ENCODE measurements at places on chromosomes 2 and 18.

DNA sequence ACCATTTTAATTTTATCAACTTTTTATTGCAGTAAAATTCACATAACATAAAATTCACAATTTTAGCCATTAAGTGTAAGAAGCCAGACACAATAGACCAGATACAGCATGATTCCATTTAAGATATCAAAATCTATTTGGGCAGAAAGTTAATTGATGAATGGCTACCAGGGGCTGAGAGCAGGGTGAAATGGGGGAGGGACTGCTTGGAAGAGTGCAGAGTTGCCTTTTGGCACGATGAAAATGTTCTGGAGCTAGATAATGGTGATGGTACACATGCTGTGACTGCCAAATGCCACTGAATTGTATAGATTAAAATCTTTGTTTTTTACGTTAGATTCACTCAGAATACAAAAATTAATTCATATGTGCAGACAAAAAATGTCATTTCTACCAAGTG is 289.3 kb upstream of the HNMT start:
- no peak for DNase-seq

DNA sequence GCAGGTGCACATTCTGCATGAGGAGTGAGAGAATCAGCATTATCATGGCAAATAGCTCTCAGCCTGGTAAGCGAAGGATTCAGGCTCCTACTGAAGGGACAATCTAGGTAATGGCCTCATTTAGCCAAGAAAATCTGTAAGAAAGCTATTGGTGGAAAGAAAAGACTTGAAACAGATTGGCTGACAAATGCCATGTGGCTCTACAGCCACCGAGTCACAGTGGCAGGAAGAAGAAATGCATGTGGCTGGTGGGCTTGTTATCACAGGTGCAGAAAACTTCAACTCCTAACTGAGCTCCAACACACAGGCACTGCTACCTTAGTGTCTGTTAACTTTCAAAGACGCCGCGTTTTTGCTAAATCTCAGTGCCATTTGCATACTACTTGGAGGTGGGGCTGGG is 60.6 kb upstream of the REV1 start:
- DNase-seq: no peak

DNA sequence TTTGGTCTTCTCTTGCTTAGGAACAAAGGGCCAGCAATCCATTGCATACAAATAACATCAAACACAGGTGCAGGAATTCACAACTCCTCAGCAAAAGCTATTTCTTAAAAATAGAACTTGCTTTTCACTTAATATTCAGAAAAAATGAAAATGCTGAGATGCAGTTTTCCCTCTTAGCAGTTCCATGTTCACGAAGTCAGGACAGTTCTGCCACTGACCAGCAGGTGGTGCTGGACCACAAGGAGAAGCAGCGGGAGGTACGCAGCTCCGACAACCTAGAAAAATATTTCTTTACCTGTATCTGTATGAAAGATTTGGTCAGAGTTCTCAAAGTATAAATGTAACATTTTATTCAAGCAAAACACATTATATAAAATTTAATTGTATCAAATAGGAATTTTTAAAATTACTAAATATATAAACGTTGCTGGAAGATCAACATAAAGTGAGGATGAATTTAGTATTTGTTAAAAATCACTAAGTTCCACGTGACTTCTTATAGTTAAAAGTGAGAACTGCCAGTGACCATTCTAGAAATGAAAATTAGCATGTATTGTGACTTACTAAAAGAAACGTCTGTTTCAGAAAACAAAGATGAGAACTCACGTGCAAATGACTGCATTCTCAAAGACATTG is 48.8 kb downstream of the ADNP2 start:
- DNase-seq: peak; percentile 80

- DNase-seq: no peak
Observed at GRCh38 chr2:144409241-144409640, 110.7 kb downstream of the ZEB2 start.

GRCh38 chr18:48412339-48412929 is 3.3 kb upstream of the ZBTB7C start:
- DNase-seq: peak; percentile 56

DNA sequence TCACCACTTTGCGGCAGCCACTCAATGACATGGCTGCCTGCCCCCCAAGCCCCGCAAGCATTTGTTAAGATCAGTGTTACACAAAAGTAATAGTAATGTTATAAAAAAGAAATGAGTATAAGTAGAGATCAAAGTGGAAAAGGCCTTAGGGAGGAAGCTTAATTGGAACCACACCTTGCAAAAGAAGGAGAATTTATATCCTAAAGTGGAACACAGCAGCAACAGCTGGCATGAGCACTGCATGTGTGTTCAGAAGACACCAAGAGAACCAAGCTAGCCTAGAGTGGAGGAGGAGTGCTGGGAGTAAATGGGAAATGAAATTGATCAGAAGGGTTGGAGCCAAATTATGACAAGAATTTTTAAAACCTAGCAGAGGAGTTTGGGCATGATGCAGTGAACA is 73.1 kb upstream of the STK17B start:
- no peak for DNase-seq

- peak; percentile 59 for DNase-seq
Observed at GRCh38 chr2:28594332-28595108, 98.7 kb downstream of the PLB1 start.

DNA sequence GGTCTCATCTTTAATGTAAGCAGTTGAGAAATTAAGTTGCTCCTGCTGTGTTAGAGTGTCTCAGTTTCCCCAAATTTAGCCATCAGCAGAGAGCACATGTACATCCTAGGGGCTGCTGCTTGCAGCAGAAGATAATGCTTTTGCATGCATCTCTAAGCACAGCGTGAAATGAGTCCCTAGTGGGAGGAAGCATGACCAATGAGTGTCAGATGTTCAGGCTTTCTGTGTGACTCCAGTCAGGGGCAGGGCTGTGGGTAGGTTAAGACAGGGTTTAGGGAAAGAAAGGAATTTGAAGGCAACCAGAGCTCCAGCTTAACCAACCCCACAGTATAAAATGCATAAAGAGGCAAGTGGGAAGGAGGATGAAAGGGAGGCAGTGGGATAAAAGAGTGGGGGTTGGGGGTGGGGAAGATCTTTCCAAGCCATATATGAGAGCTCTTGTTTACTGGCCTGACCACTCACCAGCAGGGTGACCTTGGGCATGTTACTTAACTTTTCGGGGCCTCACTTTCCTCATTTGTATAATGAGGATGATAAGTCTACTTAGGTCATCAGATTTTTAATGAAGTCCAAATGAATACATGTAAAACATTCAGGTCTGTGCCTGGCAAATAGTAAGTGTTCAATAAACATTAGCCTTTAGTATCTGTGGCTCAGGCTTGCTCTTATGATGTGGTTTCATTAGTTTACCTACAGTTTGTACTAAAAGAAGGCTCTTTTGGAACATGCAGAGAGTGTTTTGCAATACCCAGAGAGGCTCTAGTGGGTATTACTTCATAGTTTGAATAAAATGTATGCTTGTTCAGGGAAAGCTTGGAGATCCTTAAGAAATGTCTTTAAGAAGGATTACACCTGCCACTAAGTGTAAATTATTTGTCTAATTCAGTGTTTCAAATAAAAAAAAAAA is 42.7 kb upstream of the PELI1 start:
- no peak for DNase-seq

- no peak for DNase-seq
Observed at GRCh38 chr2:11406958-11407381, 59.0 kb downstream of the E2F6 start.

DNA sequence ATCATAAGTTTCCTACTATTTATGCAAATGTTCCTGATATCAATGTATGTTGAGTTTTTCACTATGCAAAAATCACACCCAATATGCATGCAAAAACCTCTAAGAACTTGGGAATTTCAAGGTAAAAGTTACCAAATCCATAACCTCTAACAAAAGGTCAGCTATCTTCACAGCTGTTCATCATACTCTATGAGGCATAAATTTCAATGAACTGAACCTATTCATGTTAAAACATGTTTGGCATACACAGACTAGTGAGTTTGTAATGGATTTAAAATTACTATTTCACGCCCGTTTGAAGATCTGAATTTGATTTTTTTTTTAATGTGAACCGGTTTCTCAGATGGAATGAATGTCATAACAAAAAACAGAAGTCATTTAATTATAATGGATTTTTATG is 100.2 kb downstream of the ATAD2B start:
- DNase-seq: no peak

DNA sequence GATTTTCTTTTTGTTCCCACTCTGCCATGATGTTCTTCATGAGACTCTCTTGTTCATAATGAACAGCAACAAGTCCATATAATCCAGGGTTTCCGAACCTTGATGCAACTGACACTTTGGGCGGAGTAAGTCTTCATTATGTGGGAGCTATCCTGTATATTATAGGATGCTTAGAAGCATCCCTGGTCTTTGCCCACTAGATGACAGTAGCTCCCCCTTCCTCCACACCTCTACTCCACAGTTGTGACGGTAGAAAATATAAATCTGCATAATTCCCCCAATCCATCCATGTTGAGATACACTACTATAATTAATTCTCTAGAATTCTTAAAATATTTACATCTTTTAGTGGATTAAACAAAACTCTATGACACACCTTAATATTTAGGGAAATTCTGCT is 482.2 kb upstream of the CELF4 start:
- DNase-seq: no peak

DNA sequence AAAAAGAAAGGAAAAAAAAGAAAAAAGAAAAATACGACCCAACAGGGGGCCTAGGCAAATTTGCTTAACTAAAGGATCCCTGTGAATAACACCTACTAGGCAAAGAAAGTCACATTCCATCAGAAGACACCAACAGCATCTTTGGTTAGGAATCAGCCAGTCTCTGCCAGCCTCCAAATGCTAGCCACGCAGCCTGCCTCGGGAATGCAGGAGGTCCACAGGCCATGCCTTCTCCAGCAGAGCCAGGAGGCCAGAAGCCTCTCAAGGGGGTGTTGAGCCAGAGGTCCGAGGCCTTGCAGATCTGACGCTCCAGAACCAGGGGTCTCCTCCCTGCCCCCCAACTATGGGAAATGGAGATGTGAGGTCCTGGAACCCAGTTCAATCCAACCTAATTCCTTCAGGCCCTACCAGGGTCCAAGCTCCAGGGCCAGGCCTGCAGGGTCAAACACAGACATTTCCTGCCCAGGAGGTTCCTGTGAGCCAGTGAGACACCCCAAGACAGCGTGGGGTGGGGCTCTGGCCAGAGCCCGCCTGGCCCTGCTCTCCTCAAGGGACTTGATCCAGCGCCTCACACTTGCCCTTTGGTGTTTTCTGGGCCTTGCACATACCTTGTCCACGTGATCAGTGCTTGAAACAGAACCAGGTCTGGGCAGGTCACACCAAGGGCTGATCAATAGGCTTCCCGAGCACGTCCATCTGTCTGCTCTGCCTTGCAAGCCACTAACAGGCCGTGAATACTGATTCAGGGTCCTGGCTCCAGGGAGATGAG is 289.6 kb upstream of the ID2 start:
- no peak for DNase-seq

DNA sequence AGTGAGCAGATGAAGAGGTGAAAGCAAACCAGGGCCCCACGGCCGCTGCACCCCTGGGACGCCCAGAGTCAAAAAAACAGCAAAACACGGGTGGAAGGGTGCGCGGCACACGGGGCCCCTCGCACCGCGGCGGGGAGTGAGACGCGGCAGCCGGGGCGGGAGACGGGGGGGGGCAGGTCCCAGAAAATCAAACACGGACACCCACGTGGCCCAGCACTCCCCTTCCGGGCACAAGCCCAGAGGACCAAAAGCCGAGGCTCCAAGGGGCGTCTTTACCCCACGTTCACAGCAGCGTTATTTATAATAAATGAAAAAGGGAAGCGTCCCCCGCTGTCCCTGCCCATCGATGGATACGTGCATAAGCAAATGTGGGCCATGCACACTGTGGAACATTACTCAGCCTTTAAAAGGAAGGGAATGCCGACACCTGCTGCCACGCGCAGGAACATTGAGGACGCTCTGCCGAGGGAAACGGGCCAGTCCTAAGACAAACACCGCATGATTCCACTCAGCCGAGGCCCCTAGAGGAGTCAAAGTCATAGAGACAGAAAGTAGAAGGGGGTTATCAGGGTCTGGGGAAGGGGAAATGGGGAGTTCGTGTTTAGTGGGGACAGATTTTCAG is 677 bp upstream of the COPS9 start:
- DNase-seq: no peak

GRCh38 chr18:79559436-79559835 is 120.2 kb upstream of the CTDP1 start:
- no peak for DNase-seq

DNA sequence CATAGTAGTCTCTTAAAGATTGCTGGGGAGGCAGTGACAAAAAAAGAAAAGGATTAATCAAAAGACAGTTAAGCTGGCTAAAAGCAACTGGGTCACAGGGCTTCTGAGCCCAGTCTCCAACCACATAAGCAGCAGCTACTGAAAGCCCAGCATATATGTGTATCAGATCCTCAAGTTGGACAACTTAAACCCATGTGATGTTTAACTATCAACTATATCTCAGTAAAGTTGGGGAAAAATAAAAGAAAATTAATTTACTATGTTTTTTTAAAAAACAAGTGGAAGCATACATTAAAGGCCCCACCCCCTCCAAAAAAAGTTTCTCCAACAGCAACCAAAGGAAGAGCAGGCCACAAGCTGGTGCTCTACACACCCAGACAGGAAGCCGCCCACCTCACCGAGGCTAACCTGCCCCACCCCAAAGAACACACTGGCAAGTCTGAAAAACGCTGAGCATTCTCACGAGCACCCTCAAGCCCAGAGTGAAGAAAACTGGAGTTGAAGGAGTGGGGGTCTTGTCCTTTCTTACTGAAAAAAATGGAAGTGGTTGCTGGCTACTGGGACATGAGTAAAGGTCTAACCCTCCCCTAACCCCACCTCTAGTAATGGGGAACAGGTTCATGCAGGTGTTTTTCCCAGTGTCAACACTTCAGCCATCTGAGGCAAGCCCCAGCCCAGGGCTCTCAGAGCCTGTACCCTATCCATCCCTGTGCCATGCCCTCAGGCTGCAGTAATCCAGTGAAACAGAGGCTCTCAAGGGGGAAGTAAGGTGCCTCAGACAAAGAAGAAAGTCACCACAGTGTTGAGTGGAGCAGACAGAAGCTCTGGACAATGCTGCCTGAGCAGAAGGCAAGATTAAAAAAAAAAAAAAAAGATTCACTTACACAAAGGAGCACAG is 106.3 kb downstream of the GYPC start:
- DNase-seq: no peak

DNA sequence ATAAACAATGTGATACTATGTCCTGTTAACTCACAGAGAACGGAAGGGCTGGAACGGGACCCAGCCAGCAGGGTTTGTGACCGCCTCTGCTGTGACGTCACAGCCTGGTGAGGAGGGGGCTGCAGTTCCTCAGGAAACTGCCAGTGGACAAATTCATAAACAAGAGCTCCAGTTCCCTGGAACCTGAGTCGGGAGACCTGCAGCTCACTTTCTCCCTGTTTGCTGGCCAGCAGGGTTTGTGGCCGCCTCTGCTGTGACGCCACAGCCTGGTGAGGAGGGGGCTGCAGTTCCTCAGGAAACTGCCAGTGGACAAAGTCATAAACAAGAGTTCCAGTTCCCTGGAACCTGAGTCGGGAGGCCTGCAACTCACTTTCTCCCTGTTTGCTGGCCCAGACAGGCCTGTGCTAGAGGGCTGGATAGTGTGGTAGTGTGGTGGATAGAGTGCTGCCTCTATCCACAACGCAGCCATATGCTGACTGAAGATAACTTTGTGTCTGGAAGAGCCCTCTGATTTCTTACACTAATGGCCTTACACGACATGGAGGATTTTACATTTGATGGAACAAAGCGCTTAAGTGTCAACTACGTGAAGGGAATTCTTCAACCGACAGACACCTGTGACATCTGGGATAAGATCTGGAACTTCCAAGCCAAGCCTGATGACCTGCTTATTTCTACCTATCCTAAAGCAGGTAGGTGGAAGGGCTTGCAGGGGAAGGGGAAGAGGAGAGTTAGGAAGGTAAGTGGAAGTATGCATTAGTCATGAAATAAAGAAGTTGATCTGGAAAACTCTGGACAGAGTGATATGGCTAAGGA is at the start of gene SULT1C4:
Gene SULT1C4 (plus strand): TSS at position 140 of the 816 bp plus-strand sequence. CDS start 384 bp downstream, at position 524.
- no peak for DNase-seq

Data from NCI-H1092 (cell line).